ENCODE measurements at places on chromosomes 5 and 9.

- DNase-seq = no peak
These were observed 47.0 kb downstream of the KIF24 start for GRCh38 chr9:34282096-34282495.

DNA sequence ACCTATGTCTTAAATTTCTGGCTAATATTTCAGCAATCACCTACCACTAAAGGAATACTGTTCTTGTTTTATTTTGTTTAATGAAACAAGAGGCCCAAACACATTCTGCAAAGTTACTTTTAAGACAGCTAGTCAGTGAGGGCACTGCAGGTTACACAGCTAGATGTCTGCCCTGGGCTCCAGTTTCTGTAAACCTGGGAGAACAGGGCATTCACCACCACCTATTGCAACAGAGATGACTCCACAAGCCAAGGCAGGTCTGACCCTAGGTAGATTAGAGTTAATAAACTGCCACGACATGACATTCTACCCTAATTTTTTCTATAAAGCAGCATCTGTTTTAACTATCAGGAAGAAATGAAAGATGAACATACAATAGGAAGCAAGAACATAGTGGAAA, 90.8 kb downstream of the SLF1 start:
- no peak for DNase-seq

GRCh38 chr5:61915646-61916045, 390.4 kb upstream of the KIF2A start:
- no peak for DNase-seq

- DNase-seq = no peak
These were observed 71.5 kb downstream of the SLIT3 start for GRCh38 chr5:169229342-169229892.

- DNase-seq = no peak
These were observed 70.1 kb downstream of the RIC1 start for GRCh38 chr9:5698810-5699556.

DNA sequence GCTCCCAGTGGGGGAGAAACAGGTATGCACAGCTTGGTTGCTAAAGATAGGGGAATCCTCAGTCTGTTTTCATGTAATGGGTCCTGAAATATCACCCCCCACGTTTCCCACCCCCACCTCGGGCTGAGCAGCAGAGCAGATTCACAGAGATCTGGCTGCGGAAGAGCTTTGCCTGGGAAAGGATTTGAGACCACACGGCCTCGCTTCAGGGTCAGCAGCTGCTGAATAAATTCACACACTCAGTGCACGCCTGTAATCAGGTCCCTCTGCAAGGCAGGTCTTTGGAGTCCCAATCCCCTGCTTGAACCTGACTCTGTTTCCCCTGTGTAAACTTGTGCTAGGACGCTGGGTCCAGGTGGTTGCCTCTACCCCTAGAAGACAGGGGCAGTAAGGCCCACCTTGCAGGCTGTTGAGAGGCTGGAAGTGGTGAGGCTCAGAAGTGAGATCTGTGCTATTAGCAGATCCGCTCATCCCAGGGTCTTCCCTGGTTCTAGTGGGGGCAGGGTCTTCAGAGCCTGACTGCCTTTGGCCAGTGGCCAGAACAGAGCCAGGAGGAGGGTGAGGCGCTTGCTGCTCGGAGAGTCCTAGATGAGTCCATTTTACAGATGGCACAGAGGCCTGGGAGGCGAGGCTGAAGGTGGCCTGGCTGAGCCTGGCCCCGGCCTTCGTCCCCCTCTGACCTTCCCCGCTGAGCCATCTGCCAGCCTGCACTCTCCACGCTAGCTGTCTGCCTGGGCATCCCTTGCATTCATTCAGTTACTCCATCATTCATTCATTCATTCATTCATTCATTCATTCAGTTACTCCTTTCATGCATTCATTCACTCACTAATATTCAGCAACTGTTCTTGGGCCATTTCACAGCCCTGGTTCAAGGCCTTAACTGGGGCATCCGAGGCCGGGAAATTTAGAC, 16.7 kb upstream of the NEURL1B start:
- DNase-seq = no peak

DNA sequence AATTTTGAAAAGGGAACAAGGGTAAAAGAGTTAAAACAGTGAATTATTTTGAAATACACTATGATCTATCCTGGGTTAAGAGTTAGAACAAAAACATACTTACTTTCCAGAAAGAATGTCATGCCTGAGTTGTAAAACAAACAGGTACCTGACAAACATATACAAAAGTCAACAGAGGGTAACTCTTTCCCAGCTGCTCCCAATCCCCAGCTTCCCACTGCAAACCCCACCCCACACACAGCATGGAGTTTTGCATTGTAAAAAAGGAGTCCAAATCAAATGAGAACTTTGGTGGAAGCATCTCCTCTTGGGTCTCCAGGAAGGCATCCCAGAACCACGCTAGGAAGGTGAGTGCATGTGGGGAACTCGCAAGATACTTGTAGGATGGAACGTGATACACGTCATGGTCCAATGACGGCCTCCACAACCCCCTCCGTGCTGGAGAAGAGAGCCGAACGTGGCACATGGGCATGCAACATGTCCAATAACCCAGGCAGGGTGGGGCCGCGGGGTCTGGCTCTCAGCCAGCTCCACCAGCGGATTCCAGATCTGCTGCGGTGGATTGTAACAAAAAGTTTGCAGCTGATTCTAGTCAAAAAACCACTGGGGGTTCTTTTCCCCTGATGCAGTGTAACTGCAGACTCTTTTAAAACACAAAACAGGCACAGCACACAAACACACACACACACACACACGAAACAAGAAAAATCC, 55.8 kb downstream of the EPB41L4B start:
- DNase-seq = no peak

DNA sequence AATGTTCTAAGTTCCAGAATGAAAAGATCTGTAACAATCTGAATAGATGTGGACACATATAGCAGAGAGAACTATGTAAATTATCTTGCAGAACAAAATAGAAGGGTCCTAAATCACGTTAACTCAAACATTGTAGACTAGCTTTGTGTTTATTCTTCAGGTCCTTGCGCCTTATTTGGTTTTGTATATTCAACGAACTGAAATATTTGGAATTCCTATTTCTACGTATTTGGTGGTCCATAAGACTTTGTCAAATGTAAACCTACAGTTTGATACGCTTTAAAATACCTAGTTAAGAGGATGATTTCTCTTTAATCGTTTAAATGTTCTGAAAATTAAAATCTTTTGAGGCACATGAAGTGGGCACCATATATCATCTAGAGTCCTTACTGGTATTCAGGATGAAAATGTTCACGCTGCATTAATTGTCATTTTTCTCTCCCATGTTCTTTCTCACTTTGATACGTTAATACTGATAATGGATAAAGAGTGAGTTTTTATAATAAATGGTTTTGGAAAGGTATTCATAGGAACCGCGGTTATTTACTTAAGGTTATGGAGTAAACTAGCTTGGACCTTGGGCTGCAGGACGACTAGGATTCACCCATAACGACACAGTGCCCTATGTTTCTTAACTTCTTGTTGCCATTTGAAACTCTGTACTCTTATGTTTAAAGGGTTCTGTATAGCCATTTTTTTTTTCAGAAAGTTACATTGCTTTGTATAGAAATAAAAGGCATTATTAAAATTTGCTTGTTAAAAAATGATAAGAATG, 45.3 kb downstream of the NDFIP1 start:
- no peak for DNase-seq

DNA sequence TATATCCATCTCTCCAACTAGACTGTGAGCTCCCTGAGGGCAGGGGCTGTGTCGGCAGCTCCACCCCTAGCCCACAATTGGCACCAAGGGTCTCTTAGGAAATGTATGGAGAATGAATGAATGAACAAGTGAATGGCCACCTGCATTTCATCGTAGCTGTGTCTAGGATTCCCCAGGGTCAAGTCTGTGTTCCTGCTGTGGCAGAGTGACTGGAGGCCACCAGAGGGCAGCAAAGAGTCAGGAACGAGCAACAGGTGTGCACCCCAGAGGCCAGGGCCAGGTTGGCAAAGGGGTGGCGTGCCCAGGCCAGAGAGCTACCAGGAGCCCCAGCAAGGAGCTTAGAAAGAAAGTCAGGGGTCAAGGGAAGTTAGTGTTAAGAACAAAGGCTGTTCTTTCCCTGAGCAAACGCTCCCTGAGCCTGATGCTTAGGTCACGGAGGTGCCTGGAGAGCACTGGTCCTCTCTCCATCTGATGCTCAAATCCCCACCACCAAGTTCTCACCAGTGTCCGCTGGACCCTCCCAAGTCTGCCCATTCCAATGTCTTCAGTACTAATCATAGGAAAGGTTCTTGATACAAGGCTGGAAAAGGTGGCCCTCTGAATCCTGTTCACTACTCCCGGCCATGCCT, 160.7 kb downstream of the PAX5 start:
- DNase-seq = peak; percentile 43

GRCh38 chr9:92721548-92721947, 43.1 kb downstream of the BICD2 start:
- no peak for DNase-seq

DNA sequence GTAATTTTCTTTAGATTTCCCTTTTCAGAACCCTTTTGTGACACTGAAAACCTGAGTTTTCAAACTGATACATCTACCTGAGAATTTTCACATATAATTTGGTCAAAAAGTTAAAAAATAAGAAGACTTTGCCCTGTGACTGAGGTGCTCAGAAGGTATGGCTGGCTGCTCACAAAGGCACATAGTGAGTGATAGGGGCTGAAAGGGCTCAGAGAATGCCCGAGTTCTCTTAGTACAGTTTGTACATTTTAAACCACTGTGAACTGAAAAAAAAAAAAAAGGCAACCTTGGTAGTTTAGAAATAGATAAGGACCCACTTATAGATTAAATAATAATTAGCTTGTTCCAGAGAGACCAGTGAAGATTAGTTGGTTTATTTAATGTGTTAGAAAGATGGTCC, 18.1 kb upstream of the PSAT1 start:
- DNase-seq = no peak

DNA sequence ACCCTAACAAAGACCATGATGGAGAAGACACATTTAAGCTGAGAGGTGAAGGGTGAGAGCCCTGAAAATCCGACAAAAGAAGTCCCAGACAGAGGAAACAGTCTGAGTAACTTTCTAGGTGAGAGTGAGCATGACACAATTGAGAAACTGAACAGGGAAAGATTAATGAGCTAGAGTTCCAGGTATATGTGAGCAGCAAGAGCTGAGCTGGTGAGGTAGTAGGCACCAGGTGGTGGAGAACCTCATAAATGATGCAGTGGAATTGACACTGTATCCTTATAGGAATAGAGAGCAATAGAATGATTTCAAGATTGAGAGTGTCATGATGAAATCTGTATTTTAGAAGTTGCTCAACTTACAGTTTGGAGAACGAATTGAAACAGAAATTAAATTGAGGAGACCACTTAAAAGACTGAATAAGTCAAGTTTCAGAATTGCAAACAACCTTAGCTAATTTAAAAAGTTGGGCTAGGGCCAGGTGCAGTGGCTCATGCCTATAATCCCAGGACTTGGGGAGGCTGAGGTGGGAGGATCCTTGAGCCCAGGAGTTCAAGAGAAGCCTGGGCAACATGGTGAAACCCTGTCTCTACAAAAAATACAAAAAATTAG, 89.8 kb downstream of the NREP start:
- no peak for DNase-seq

DNA sequence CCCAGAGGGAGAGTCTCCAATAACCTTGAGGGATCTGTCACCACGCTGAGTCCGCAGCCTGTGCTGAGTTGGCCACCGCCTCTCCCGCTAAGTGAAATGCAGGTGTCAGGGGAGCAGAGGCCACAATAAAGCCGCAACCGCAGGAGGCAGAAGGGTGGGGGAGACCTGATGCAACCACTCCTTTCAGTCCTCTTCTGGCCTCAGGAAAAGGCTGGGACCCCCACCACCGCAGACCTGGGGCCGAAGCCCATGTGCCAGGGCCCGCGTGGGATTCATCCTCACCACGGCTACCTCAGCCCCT, 576 bp downstream of the MAP1B start:
- DNase-seq = no peak

DNA sequence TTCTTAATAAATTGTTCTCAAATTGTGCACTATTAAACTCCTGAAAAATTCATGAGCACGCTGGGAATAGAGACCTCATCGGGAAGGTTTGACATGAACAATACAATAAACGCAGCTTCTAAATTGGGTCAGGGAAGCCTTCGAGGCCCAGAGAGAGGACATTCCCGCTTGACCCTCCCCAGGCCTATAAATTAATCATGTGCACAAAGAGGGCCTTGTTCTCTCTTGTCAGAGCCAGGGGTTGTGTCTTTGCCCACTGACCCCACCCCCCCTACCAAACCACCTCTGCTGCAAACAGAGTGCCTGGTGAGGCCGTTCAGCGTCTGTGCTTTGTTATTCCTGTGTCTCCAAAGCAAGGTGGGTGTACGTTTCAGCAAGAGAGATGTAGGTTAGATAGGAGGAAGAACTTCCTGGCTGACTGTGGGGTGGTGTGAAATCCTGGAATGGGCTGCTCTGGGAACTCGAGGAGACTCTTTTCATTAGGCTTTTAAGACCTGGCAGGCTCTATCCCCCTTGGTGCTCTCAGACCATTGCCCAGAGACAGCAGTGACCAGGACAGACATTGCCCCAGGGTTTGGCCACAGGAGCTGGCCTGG, 18.2 kb upstream of the DAB2IP start:
- no peak for DNase-seq

GRCh38 chr5:73701566-73701965, 75.6 kb downstream of the ARHGEF28 start:
- DNase-seq = no peak

GRCh38 chr5:127838661-127839060, 135.5 kb downstream of the CCDC192 start:
- no peak for DNase-seq

DNA sequence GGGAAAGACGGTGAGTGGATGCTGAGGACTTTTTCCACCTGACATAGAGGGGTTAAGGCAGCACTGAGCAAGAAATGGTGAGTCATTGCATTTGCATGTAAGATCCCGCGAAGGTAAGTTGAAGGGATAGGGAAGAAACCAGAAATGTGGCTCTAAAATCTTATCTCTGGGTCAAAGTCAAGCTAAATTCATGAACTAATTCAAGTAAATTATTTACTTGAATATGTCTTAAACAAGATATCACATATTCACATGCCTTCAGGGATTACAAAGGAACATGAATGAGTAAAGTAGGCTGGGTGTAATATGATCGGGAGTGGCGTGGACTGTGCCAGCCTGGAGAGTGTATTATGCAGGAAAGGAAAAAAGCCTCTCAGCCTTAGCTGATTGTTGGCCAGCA, 74.4 kb upstream of the EQTN start:
- no peak for DNase-seq

GRCh38 chr9:83665580-83666200, 42.1 kb downstream of the UBQLN1 start:
- no peak for DNase-seq

GRCh38 chr5:73751254-73751914, 125.4 kb downstream of the ARHGEF28 start:
- no peak for DNase-seq

- no peak for DNase-seq
These were observed at the start of gene CCL19 for GRCh38 chr9:34690983-34691935. Gene CCL19, minus strand, starts transcription at chr9:34691276. Its CDS starts 137 bp downstream, at chr9:34691139.

DNA sequence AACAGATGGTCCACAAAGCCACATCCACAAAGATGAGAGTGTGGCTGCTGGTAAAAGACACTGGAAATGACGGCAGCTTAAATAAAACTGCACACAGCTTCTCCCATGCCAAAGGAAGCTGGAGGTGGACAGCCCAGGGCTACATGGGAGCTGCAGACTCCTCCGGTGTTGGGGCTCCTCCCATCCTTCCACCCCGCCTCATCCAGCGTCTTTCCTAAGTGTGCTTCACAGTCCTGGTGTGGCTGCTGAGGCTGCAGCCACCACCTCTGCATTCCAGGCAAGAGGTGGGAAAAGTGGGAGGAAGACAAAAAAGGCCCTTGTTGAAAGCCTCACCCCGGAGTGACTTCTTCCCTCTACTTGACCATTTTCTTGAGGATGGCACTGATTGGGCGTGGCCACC, 37.0 kb upstream of the IRX4 start:
- no peak for DNase-seq
